ENCODE measurements at places on chromosomes 5 and 9.

- DNase-seq: no peak
Measured at GRCh38 chr5:154236-154635, 37.1 kb upstream of the LRRC14B start.

GRCh38 chr9:36823466-36823865 lies 210.6 kb downstream of the PAX5 start:
- DNase-seq: no peak

DNA sequence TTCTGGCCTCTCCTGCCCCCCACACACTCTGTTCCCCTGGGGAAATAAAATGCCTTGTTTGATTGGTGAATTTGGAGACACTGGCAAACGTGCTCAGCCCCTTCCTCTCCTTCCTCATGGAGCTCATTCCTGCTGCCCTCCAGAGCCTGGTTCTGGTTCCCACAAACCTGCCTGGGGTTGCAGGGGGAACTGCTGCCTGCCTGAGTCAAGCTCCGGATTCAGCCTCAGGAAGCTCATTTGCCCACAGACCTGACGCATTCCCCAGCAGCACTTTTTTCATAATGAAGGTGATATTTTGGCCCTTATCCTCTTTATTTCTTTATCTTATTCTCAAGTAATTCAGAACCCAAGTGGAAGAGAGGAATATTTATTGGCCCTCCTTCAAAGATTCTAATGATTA lies 140.5 kb downstream of the TTLL11 start:
- no peak for DNase-seq

GRCh38 chr9:99303177-99303576 lies 81.1 kb downstream of the SEC61B start:
- DNase-seq: no peak

DNA sequence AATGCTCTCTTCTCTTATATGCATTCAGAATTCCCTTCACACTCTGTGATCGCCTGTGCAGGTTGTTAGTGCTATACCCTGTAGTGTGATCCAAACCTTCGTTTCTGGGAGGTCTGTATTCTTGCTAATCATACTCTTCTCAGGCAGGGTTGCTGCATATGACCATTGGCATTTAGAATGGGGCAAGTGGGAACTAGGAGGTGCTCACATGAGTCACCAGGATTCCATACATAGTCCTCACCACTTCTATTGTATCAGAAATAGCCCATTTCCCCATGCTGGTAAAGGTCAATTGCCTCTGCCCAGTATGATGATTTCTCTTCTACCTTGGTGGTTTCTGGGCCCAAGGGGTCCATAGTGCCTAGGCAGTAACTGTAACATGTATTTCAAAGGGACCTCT lies 443.5 kb upstream of the CDH6 start:
- no peak for DNase-seq

- no peak for DNase-seq
Measured at GRCh38 chr9:37010180-37010579, 23.9 kb downstream of the PAX5 start.

GRCh38 chr9:17802249-17802857 lies 223.5 kb downstream of the SH3GL2 start:
- DNase-seq: no peak

DNA sequence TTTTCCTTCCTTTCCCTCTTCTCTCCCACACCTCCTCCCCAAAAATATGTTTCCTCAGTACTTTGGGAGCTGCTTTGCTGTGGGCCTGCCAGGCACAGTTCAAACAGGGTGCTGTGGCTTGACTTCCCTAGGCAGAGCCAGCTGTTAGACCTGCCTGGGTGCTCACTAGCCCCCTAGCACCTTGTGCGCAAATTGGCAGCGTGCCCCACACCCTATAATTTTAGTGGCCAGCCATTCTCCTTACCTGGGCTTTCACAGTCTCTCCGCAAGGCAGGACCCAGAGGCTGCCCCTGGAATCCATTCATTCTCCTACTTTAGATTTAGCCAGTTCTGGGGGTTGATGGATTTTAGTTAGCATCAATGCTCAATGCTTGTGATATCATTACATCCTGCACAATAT lies 72.3 kb downstream of the ANGPTL2 start:
- no peak for DNase-seq

- DNase-seq: no peak
Measured at GRCh38 chr5:176912115-176912514, 13.0 kb upstream of the HK3 start.

DNA sequence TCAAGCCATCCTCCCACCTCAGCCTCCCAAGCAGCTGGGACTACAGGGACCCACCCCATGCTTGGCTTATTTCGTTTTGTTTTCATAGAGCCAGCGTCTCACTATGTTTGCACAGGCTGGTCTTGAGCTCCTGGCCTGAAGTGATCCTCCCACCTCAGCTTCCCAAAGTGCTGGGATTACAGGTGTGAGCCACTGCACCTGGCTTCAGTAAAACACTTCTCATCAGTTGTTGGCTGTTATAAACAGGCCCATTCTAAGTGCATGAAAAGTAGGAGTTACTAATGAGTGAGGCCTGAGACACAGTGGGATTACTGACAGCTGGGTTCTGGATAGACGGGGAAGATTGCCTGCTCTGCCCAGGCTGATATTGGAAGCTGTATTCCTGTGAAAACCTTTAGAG lies 3.5 kb downstream of the CRB2 start:
- no peak for DNase-seq

DNA sequence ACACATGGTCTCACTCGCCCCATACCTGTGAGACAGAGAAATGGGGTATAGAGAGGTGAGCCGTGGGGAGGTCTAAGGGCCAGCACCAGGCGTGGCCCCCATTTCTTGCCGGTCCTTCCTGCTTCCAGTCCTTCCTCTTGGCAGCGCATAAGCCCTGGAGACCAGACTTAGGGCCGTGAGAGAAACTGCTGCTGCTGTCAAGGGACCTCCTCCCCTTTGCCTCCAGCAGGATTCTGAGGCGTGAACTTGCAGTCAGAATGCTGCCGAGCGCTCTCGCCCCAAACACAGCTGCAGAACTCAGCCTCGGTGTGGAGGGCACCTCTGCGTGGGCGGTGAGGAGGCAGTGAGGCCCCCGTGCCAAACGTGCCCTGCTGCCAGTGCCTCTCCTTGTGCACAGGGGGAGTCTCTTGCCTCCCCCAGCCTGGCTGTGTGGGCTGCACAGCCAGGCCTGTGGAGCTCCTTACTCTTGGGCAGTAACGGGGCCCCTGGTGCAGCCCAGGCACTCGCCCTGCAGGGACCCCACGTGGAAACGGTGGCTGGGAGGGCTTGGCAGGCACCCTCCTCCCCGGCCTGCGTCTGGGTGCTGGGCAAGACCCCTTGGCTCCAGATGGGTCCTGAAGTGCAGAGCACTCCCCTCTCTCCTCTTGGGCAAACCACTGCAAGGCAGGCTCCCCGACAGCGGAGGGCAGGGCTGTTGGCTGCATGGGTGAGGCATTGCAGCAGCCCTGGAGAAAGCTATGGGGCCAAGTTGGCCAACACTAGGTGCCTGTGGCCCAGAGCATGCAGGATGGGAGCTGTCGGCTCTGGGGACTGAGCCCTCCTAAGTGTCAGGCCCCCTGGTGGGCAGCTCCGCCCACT lies 85.4 kb downstream of the RXRA start:
- peak; percentile 31 for DNase-seq

GRCh38 chr5:43514471-43514815 lies 505 bp downstream of the C5orf34 start:
- no peak for DNase-seq

GRCh38 chr9:17847908-17848307 lies 269.0 kb downstream of the SH3GL2 start:
- no peak for DNase-seq

DNA sequence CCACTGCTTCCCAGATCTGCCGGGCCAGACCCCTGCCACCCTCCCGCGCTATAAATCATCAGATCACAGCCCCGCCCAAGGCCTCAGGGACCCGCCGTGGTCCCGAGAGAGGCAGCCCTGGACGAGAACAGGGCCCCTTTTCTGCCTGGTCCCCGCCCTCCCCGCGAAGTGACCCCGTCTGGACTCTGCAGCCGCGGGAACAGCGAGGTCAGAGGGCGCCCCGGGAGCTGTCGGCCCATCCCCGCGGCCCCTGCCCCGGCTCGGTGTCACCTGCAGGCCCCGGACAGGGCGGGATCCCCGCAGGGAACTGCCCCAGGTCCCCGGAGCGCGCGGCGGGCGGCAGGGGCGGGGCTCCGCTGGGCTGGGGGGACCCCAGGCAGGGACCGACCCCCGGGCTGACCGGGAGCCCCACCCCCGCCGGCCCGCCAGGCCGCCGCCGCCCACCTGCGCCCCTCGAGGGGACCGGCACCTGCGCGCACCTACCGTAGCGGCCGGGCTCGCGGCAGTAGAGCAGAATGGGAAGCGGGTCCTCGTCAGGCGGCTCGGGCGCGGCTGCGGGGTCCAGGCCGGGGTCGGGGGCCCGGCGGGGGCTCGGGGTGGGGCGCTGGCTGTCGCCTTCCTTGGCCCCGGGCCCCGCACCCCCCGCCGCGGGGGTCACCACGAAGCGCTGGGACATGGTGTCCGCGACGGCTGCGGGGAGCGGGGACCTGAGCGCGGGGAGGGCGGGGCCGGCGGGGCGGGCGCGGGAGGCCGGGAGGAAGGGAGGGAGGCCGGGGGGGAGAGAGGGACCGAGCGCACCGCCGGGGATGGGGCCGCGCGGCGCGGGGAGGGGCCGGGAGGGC lies 43.5 kb upstream of the SLC12A7 start:
- DNase-seq: no peak

DNA sequence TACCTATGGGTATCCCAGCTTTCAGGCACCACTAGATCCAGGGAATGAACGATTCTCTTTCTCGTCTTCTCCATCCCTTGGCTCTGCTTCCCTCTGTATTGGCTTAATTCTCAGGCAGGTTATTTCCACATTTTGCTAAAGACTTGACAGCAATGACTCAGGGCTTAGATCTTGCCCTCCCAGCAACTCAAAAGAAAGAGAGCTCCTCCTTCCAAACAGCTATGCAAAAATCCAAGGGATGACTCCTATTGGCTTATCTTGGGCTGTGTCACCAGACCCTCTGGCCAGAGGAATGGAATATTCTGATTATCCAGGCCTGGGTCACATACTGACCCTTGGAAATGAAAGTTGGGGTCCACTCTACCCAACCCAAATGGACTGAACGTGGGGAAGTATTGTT lies 270.2 kb downstream of the NTRK2 start:
- no peak for DNase-seq

DNA sequence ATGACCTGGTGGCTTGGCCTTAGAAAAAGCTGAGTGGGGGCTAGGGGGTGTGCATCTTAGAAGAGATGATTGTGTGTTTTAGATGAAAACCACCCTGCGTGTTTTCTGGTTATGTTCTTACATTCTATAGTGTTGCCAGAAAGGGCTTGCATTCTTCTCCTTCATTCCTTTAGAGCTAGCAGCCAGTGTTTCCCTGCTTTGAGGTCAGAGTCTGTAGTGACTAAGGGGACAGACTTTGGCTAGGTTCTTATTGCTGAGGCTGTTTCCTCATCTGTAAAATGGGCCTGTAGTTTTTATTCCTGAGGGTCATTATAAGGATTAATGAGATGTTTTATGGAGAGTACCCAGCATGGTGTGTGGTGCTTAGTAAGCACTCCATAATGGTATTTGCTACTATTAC lies 6.4 kb downstream of the MAST4 start:
- DNase-seq: no peak

- DNase-seq: no peak
Measured at GRCh38 chr9:77512876-77513275, 135.2 kb downstream of the GNA14 start.

DNA sequence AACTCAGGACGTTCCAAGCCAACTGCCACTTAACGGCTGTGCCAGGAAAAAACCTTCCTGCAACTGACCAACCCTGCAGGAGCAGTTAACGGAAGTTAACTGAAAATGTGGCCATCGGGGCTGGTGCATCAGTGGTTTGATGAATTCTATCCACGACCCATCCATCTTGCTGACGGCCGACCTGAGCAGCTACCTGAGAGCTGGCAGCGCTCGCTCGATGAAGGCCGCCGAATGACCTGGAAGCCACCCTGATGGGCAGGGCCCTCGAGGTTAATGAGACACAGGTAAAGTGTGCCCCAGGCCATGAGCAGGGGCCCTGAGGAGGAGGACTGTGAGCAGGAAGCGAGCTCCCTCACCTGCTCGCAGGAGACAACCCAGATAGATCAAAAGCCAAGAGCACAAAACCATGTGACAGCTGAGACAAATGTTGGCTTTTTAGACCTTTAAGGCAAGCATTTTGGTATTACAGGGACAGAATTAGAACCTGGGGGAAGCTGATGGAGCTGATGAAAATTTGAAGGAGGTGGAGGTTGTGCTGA lies 35.3 kb upstream of the FLT4 start:
- no peak for DNase-seq

- peak; percentile 49 for DNase-seq
Measured at GRCh38 chr9:128552744-128553440, 505 bp downstream of the SPTAN1 start.

DNA sequence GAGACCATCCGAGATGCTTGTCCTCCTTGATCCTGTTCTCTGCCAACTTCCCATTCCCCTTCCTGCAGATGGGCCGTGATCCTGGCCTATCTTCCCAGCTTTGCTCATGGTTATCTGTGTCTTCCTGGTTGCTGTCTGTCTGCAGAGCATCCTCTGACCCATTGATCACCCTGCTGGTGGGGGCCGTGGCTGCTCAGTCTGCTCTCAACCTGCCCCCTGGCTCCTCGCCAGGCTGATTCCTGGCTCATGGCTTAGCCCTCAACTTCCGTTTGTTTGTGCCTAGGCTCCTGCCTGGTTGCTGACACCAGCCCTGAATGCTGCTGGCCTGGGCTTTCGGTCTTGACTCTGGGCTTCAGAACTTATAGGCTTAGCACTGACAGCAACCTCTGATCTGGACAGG lies 67.1 kb upstream of the SMIM15 start:
- no peak for DNase-seq

GRCh38 chr5:14510880-14511279 lies 70.7 kb upstream of the OTULINL start:
- DNase-seq: no peak

- no peak for DNase-seq
Measured at GRCh38 chr9:35226651-35227050, 64.8 kb downstream of the UNC13B start.

DNA sequence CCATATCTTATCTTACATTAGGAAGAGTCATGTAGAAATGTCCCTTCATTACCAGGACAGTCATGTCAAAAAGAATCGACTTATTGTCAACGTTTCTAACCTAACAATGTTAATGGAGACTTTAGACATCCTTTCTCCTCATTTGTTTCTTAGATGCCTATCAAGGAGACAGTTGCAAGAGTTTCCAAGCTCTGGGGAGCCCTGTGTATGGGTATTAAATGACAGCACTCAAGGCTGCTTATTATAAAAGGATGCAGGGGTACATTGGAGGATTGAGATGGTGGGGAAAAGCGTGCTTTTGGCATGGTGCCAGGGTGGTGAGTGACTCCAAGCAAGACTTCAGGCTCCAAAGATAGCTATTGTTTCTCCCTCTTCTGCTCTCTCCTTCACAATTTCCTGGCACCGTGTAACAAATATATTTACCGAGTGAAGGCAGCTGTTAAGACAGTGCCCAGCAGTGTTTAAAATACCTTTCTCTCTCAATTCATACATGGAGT lies 461.3 kb upstream of the CLINT1 start:
- peak; percentile 96 for DNase-seq

- DNase-seq: no peak
Measured at GRCh38 chr5:134638760-134639201, 6.2 kb upstream of the SAR1B start.

DNA sequence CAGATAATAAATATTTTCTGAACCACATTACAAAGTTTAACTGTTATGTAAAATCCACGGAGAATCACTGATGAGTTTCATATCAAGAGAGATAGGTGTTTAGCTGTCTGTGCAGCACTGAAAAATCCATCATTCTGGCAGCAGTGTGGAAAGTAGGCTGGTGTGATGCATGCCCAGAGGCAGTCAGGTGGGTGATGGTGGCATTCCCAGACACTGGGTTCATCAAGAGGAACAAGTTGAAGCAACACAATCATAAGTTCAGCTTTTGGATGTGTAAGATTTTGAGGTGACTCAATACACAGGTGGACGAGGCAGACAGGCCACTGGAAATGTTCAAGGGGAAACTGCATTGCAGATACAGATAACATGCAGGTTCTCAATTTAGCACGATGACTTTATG lies 11.9 kb downstream of the DNAH5 start:
- DNase-seq: no peak
